ENCODE measurements at places on chromosomes 5 and 9.
A peak's percentile ranks its signal among the peaks of the same experiment; 100 is the strongest.

GRCh38 chr9:136655536-136656182 lies 7.1 kb upstream of the EGFL7 start:
- DNase-seq = no peak

DNA sequence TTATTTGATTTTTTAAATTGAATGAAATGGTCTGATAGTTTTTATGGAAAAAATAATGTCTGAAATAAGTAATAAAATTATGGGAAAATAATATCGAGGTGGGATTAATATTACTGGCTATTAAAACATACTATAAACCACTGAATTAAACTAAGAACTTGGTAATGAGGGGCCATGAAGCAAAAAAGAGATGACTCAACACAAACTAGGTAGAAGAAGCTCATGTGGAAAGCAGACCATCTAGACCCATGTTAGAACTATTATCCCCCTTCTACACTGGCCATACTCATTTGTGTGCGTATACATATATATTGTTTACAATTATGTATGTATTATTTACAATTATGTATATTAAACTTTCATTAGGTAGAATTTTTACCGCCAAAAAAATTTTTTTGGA lies 8.5 kb upstream of the GPR150 start:
- DNase-seq = no peak

- no peak for DNase-seq
Measured at GRCh38 chr5:67355120-67355713, 158.6 kb upstream of the CD180 start.

DNA sequence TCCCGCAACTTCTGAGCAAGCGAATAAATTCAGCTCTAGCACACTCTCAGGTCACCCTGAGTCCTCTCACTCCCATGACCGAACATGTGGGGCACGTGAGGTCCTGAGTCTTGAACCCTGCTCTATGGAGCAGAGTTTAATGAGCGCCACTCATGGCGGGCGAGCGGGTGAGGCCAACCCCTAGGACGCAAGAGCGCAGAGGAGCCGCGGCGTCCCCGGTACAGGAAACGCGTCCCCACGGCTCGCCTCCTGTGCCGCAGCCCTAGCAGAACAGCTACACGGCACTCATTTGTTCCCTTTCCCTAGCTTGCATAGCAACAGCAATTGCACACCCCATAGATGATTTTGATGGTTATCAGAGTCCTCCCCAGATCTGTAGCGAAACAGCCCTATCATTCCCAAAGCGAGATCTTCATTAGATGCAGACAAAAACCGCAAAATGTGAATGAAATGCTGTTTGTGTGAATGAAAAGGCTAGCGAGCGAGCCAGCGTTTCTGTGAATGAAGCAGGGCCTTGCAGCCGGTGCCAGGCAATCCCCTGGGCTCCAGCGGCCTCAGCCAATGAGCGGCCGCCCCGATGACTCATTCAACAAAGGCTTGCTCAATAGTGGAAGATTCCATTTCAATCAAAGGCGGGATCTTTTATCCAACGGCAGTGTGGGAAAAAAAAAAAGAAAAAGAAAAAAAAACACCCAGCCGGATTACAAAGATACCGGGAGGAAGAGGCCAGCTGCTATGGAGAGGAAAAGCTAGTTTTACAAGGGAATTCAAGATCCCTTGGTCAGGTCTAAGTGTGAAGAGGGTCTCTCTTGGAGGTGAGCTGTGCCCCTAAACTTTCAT lies 1.5 kb upstream of the SHC3 start:
- no peak for DNase-seq

DNA sequence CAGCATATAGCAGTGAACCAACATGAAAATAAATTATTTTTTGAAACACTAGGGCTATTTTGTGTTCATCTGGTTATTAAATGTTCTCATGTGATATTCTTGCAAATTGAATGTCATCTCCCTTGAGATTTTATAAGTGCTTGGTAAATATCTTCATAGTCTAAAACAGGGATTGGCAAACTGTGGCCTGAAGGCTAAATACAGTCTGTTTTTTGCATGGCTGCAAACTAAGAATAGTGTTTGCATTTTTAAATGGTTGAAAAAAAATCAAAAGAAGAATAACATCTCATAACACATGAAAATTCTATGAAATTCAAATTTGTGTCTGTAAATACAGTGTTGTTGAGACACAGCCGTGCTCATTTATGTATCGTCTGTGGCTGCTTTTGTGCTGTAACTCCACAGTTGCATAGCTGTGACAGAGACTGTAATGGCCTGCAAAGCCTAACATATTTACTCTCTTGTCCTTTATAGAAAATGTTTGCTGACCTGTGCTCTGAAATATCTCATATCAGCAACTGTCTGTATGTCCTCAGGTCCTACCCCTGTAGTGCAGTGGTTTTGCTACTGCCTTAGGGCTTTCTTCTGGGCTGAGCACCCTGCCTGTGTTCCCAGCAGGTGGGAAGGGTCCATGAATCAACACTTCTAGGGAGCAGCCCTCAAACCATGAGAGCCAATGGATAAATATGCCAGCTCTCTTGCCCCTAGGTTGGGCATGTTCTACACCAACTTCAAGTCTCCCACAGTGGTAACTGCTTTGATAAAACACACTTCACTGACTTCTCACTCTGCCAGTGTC lies 41.7 kb upstream of the ARRDC3 start:
- no peak for DNase-seq

DNA sequence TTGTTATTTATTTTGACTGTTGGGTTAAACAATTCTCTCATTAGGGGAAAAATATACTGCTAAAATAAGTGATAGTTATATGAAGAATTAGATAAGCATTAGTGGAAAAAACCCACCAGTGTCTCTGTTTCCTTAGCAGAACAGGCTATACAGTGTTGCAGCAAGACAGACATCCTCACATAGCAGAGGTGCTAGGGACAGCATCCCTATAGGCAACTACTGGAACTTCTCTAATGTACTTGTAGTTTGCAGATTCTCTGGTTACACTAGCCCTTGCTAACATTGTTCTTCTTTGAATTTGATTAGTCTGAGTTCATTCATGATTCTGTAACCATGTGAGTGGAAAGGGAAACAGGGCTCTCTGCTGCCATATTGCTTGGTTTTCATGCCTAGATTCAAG lies 661.8 kb upstream of the RGMB start:
- DNase-seq = no peak

DNA sequence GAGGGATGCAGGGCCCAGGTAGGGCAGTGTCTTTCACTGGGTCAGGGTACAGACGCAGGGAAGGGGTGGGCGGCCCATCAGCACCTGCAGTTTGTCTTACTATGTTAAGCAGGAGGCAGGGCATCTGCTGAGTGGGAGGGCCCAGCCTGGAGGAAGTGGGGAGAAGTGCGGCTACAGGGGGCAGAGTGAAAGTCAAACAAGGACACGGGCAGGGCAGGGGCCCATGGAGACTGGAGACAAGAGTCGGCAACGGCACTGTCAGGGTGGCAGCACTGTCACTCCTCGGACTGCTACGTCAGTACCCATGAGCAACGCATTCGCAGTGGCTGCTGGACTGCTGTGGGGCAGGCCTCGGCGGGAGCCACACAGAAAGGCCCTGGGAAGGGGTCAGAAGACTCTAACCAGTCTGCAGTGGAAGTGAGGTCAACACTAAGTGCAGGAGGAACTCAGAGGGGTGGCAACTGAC lies 19.7 kb downstream of the CAMSAP1 start:
- DNase-seq = peak; percentile 58

DNA sequence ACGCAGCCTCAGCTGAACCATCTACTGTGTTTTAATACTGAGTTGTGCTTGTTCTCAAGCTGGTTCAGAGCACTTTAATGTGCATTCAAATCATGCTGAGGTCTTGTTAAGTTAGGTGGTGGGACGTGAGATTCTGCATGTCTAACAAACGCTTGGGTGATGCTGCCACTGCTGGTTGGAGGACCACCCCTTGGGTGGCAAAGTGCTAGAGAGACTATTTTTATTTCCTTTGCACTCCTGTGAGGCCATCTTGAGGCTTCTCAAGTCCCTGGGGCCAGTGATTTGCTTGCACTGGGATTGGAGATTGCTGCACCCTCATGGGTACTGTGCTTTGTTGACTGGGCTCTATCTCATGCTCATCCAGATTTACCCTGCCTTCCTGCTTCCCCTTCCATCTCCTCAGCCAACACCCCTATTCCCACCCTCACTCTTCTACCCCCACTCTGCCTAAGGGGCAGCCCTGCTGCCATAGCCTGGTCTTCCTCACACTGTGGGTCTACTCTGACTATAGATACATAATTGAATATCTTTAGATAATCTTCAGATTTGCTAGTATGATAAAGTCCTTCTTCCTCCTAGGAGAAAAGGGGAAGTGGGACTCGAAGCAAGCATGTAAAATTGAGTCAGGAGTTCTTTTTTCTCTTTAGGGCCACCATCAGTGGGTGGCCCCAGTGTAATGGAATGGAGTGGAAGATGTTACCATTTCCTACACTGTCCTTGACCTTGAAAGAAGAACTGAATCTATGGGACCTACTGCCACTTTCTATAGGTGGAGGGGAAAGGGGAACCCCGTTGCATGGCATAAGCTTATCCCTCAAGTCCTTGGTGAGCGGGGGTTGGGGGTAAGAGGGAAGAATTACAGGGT lies 45.1 kb upstream of the SUB1 start:
- DNase-seq = no peak

DNA sequence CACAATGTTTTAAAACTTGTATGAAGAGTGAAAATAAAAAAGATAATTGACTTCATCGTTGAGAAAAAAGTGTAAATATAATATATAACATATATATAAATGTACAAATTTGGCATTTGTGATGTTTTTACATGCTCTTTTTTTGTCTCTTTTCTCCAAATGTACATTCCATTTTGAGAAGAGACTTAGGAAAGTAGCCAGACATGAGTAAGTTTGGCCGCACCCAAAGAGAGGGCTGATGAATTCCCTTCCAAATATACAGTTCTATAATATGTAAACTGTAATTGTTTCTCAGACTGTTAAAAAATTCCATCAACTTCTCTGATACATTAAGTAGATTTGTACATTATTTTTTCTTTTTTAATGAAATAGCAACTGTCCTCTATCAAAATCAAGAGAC lies 193.2 kb upstream of the MAP3K1 start:
- no peak for DNase-seq

GRCh38 chr5:13511442-13511841 lies 433.0 kb downstream of the DNAH5 start:
- DNase-seq = no peak
